Activated CD4-positive, alpha-beta T cell treated with anti-CD3 and anti-CD28 coated beads, Interleukin-2, amount 10 ng/mL, durations not matched to agents 24 days and 14 days (primary cell): ENCODE measurements at places on chromosomes 12 and 14. TPM values are rescaled to one million over a fixed set of nuclear protein-coding genes. Genes with fewer than 3 reads are reported as not detected.

The BATF gene
- total RNA-seq, result 175 and 178 TPM in 2 replicates

GRCh38 chr14:76926521-76927251 is 100.5 kb downstream of the LRRC74A start:
- DNase-seq, result peak; percentile 93

DNA sequence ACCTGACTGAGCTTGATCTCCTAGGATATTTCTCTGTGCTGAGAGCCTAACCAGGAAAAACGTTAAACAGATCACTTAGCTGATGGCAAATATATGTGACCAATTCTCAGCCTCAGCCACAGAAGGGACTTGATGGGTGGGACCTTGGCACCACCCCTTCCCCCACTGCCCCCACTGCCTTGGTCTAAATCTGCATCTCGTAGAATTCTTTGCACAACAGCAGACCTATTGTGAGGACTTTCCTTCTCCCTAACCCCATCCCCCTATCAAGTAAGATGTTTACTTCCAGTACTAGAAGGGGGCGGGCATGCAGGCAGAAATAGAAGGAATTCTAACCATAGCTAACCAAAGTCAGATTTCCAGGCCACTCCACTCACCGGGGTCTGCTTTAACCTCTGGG is 313.2 kb downstream of the PCNX1 start:
- DNase-seq, result no peak

GRCh38 chr14:60116181-60116580 is 24.5 kb downstream of the PCNX4 start:
- no peak for DNase-seq

DNA sequence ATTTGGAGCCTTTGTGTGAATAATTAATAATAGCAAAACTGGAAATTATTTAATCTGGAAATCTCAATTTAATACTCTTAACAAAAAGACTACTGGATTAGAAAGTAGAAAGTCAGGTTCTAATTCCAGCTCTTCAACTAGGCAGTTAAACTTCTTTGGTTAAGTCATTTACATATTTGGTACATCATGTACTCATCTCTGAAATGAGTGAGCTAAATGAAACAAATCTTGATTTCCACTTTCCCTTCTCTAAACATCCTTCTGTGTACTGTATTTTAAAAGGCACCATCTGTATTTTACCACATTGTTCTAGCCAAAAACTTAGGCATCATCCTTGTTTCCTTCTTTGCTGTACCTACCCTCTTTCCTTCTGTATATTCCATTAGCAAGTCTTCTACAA is 26.9 kb downstream of the CRADD start:
- DNase-seq, result no peak

GRCh38 chr12:28552251-28552970 is 362.2 kb downstream of the CCDC91 start:
- DNase-seq, result no peak

- DNase-seq, result no peak
Measured at GRCh38 chr12:44003721-44004120, 167.8 kb downstream of the TMEM117 start.

DNA sequence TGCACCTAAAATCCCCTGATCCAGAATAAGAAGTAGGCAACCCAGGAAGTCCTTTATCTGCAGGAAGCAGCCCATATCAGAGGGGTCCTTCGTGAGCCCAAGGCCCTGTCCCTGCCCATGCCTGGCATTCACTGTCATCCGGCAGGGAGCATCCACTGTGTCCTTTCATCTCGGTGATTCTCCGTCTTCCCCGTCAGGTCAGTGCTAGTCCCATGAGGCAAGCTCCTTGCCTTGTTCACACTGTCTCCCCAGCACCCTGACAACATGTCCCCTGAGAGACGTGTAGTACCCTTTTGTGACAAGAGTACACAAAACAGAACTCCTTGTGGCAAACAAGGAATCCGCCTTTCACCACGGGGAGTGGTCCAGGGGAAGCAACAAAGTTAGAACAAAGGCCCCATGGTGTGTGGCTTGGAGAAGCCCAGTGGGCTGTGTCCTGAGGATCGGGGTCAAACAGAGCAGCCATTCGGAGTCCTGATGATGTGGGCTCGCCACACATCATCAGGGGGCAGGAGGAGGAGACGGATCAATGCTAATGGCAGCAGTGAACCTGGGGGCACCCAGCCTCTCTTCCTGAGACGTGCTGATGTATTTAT is 112.1 kb downstream of the DICER1 start:
- DNase-seq, result no peak

- DNase-seq, result no peak
Measured at GRCh38 chr12:130839770-130840404, 837 bp upstream of the STX2 start.

The PLA2G1B gene
- not detected in 2 replicates for total RNA-seq

DNA sequence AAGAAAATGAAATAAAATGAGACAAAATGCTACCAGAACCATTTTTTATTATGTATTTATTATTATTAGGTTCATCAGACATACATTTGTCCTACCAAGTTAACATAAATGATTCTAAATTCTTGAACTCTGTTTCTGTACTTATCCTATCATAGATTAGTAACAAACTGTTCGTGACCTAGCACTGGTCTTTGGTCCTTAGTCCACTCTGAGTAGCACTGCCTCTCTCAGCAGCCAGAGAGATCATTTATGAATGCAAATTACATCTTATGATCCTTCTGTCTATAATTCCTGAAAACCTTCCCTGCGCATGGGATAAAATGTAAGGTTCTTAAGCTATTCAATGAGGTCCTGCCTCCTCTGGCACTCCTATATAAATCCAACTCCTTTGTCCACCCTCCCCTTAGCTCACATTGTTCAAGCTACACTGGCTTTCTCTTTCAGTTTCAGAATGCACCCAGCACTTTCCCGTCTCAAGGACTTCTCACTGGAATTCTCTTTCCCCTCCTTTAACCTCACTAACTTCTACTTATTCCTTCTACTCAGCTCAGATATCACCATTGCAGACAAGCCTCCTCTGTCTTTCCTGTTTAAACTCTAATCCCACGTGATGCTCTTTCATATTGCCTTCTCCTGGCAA is 17.1 kb downstream of the PDZRN4 start:
- DNase-seq, result no peak

DNA sequence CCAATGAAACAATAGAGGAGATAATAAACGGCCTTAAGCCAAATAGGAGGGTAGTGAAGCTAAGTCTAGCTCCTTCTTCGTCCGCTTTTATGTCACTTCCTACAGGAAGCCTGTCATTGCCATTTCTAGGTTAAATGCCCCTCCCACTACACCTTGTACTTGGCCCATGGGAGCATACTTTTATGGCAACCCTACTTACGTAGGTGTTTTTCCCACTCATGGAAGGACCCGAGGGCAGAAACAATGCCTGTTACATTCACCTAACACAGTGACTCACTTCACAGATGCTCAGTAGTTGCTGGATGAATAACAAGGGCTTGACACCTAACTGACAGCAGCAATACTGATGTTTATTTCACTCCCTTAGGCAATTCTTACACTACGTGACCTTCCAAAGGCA is 44.5 kb downstream of the ALKBH1 start:
- DNase-seq, result no peak

- DNase-seq, result no peak
Measured at GRCh38 chr12:43290836-43291235, 261.2 kb downstream of the ADAMTS20 start.

GRCh38 chr14:69044965-69045555 is 66.0 kb upstream of the ACTN1 start:
- DNase-seq, result no peak

- DNase-seq, result no peak
Measured at GRCh38 chr12:15664491-15664890, 124.7 kb downstream of the EPS8 start.

DNA sequence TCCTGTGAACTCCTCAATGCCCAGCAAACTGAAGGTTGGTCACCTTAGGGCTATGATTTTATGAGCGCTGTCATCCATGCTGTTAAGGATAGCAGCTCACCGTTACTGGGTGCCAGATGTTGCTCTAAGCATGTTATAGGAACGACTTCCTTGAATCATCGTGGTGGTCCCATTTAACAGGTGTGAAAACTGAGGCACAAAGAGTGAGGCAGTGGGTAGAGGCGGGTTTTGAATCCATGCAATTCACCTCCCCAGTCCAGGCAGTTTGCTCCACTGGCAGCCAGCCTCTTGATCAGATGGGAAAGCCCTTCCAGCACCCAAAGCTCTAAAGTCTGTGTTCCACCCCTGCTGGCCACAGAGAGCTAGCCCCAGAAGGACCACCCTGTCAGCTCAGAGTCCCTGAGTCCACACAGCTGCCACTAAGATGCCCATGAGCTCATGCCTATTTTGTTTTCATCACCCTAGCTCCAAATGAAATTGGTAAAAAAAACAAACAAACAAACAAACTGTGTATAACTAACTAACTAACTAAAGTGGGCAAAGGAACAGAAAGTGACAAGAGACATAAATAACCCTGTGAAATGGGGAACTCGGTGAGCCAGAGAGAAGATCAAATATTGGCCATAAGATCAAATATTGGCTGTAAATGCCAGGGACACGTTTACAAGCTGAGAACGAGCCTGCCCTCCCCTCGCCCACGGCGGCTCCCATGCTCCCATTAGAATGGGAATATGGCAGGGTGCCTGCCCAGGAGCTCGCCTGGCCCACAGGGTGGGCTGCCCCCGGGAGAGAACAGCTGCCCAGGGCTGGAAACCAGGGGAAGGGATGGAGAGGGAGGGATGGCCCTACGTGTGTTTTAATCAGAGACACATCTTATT is 72.3 kb upstream of the RFLNA start:
- no peak for DNase-seq

The LRTM2 gene
- total RNA-seq, result 0.05 and 0.16 TPM in 2 replicates

GRCh38 chr14:22391908-22392565 is 197.0 kb downstream of the DAD1 start:
- DNase-seq, result no peak

DNA sequence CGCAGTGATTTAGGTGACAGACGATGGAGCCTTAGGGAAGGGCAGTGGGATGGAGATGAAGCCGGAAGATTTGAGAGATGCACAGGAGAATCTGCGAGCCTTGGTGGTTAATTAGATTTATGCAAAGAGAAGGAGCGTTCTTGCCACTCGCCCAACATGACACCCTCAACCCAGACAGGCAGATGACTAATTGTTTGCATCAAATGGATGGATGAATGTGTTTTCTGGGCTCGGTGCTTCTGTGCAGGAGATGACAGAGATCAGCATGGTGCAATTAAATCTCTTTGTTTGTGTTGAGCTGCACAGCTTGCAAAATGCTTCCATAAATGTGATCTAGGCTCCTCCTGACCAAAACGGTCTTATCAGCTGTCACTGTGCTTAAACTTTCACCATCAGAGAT is 202.3 kb upstream of the PRMT8 start:
- DNase-seq, result no peak

The TSPAN8 gene
- not detected in 2 replicates for total RNA-seq

- DNase-seq, result no peak
Measured at GRCh38 chr14:105876158-105876557, 349.8 kb downstream of the TMEM121 start.

DNA sequence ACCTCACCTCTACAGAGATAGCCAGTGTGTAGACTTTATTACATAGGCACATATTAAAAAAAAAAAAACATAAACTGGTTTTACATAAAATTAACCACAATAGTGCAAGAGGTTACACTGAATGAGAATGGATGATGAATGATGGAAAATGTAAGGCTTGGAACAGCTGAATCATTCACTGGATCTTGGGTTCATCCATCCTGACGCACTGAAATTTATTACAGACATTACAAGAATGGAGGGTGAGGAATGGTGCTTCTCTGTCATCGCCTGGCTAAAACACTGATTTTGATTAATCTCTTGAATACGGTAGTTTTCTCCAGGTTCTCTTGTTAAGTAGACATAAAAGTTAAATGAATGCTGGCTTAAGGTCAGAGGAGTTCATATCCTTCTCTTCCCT is 40.0 kb upstream of the GTF2A1 start:
- DNase-seq, result no peak

- peak; percentile 94 for DNase-seq
Measured at GRCh38 chr12:55930771-55931316, at the start of gene DGKA. DGKA (plus strand) TSS chr12:55931162; CDS start chr12:55936504, 5,342 bp downstream.

- DNase-seq, result no peak
Measured at GRCh38 chr12:27780612-27781408, 774 bp upstream of the MANSC4 start.

DNA sequence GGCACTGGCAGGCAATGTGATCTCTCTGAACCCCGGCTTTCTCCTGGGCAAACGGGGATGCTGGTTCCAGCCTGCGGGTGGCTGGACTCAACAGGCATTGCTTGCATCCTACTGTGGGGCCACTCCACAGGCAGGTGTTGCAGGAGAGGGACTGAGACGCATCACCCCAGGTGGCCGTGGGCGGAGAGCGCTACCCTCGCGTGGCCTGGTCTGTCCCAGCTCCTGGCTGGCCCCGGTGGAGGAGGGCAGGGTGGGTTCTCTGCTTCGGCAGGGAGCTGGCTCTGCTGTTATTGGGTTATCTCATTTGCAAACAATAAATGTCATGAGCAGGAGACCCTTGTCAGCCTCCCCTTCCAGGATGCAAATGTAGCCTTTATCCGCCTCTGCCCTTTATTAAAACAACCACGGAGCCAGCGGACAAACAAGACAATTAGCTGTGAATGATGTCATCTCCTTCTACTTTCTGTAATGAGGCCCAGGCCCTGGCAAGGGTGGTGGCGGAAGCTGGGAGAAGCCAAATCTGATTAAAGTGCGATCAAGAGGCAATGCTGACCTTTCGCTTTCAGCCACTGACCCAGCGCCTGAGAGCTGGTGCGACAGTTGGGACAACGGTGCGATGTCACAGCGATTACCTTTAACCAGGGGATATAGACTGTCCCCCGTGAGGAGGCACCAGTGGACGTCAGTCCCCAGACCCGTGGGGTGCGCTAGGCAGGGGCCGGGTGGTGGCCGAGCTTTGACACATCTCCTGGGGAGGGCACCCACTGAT is 161.8 kb downstream of the KIF26A start:
- no peak for DNase-seq

The SYCP3 gene
- total RNA-seq, result 0.44 and 0.50 TPM in 2 replicates

- DNase-seq, result no peak
Measured at GRCh38 chr12:80567401-80567800, 123.4 kb downstream of the PTPRQ start.

The AICDA gene
- not detected in 2 replicates for total RNA-seq

DNA sequence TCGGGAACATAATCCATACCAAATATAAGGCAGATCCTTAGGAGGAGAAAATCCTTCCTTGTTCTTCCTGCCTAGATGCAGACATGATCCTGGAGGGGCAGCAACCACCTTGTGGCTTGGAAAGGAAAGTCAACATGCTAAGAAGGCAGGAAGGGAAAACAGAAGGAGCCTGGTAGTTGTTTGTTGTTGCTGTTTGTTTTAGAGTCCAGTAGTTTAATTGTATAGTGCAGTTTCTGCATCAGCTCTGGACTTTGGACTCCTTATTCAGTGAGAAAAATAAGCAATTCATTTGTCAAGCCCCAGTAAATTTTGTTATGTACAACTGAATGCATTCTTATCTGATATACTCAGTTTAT is 45.7 kb upstream of the APPL2 start:
- no peak for DNase-seq

- DNase-seq, result no peak
Measured at GRCh38 chr14:30971586-30971985, 53.9 kb upstream of the AP4S1 start.

The TMED8 gene
- total RNA-seq, result 31.1 and 32.1 TPM in 2 replicates

GRCh38 chr14:97854918-97855317 is 1057.7 kb downstream of the VRK1 start:
- no peak for DNase-seq
